ENCODE measurements at places on chromosomes 2 and 18.

DNA sequence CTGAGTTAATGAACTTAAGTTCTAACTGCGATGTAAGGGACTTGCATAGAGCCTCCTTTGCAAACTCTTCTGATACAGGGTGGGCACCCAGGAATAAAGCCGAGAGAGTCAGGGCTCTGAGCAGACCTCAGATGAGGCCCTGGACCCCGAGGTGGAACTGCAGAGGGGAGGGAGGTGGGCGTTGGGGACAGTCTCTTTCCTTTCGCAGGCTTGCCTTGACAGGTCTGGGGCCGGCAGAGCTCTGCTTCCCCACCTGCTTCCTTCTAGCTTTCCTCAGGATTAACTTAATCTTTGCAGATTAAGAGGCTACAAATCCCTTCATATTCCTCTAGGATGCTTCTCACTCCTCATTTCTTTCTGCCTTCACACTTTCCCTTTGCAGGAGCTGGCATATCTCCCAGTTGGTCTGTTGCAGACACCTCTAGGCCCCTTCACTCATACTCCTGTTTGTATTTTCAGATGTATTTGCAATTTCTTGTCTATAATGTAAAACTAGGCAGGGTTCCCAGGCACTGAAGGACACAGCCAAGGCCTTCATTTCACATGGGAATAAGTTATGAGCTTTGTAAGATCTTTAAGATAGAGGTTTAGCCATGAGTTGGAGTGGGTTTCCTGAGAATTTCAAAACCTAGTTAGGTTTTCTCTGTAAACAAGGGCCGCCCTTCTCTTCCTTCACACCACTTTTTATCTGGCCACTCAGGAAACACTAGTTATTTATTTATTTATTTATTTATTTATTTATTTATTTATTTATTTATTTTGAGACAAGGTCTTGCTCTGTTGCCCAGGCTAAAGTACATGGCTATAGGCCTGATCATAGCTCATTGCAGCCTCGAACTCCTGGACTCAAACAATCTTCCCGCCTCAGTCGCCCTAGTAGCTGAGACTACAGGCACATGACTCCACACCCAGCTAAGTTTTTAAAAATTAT lies 70.9 kb downstream of the MTCL1 start:
- DNase-seq = no peak

GRCh38 chr2:238884812-238885408 lies 37.0 kb downstream of the TWIST2 start:
- DNase-seq = no peak

- DNase-seq = peak; percentile 32
Measured at GRCh38 chr2:151297882-151298281, 8.4 kb upstream of the NMI start.

DNA sequence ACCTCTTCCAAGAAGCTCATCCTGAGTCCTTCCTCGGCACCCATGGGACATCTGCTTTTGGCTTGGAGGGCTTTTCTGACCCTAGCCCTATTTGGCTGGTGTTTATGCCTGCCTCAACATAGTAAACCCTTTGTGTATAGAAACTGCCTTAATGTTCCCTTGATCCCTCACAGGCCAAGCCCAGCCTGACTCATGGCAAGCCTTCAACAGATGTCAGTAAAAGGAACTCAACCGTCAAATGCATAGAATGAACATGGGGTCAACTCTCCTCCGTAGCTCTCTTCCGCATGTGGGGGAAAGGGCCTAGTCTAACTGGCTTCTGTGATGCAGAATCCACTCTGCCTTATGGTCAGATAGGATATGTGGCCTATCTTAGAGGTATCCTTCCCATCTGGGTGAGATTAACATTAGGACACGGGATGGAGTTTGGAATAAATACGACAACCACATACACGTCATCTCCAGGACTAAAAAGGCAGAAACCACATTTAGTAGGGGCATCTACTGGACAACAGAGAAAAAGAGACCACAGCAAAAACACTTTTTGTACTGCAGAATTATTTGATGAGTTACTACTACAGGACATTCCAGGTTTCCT lies 2.5 kb upstream of the NPAS2 start:
- no peak for DNase-seq

- no peak for DNase-seq
Measured at GRCh38 chr2:171893196-171893823, 734 bp downstream of the SLC25A12 start.

DNA sequence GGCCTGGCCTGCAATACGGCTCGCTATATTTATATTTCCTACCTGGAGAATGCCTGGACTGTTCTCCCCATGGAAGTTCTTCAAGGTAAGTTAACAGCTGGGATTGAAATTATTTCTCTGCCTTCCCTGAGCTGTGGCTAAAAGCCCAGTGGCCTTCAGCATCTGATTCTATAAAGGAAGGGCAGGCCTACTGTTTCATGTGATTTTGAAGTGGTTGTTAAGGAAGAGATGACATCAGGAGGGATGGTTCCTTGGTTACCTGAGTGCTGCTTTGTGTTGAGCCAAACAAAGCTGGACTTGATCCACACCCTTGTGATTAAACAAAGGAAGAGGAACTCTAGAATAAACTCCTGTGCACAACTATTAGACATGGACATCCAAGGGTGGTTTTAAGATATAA lies 61.6 kb downstream of the MFSD6 start:
- no peak for DNase-seq

All from GM12878 (cell line).